ENCODE measurements at places on chromosomes 12 and 14. TPM values are rescaled to one million over a fixed set of nuclear protein-coding genes. Genes with fewer than 3 reads are reported as not detected.

The BBOF1 gene
- 9.8 TPM for total RNA-seq

The SERPINA10 gene
- total RNA-seq, result not detected

DNA sequence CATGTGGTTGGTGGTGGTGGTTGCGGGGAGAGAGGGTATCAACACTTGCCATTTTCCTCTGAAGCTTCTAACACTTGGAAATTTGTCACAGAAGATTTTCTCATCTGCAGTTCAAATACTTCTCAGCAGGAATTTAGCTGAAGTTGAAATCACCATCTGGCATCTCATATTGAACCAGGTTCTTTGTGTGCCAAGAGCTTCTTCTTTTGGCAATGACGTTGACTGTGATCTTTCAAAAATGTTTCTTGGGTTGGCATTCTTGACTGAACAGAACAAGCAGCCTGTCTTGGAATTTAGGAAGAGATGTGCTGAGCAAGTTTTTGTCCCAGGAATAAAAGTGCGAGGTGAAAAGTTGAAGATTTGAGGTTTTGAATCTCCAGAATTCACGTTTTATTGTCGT is 8.7 kb upstream of the NIN start:
- no peak for DNase-seq

DNA sequence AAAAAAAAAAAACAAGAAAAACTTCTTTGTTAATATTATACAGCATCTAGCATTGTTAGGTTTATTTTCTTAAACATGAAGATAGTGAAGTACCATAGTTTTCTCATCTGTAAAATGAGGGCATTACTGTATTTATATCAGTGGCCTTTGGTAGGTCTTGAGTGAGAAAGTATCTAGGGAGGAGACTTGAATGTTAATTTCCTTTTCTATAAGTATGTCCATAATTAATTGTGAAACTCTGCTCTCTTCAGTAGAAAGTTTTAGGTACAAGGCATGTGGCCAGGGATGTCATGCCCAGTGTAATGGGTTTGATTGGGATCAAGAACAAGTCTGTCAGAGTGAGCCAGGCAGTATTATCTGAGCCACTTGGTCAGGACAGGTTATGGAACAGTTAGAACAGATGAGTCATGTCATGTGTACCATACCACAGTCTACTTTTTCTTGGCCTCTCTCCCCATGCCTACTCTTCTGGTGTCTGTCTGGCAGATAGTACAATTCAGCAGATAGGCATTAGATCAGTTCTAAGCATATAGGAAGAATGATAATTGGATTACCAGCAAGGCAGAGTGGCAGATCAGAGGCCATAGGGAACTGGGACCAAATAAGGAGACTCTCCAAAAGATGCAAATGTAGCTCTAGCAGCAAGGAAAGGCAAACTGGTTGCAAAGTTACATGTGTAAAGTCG is 30.4 kb downstream of the FBXO34 start:
- DNase-seq, result peak; percentile 32

- DNase-seq, result no peak
These were observed 10.9 kb upstream of the NGB start for GRCh38 chr14:77281852-77282410.

DNA sequence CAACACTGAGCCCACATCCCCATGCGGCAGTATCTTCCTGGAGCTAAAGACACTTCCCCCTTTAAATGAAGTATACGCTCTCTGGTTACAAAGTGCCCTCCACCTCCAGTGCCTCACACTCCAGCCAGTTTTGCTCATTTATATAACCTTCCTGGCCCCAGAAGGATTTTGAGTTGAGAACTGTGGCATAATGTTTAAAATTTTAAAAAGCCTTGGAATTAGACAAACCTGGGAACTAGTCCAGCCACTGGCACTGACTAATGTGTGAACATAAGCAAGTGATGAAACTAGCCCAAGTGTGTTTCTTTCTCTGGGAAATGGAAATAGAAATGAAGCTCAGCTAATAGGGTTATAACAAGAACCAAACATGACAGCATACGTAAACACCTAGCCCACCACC is 723.7 kb upstream of the USP15 start:
- DNase-seq, result no peak

- no peak for DNase-seq
These were observed 70.0 kb downstream of the GALNT9 start for GRCh38 chr12:132259364-132259871.

DNA sequence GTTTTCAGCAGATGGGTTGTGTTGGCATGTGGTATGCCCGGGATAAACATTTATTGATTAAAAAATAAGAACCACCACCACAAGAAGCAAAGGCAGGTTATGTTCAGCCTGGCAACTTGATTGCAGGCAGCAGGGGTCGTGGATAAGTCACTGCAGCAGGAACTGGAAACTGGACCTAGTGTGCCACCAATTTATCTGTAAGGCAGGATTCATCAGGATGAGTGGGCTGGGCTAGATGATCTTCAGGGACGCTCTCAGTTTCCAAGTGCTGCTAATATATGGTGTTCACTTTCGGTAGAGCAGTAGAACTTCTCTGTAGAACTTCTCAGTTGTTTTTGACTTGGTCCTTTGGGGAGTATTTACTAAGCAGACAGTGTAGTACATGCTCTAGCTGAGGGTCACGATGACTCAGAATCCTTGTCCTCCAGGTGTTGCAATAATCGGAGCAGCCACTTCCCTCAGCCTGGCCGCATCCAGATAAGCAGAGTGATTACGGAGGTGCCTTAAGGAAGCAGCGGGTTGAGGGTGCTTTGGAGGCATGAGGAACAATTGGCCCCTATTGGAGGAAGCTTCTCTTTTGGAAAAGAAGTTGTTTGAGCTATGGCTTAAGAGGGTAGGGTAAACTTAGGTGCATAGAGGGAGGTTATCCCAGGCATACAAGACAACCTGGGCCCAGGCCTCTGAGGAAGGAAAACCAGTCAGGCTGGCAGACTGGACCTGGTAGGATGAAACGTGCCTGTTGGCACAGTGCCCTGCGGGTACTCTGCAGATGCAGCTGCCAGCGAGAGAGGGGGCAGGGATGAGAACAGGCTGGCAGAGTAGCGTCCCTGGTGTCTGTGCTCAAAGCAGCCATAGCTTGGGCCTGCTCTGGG is 104.0 kb downstream of the GPR135 start:
- DNase-seq, result peak; percentile 76
